ENCODE measurements at places on chromosomes 1 and 21. TPM values are rescaled to one million over a fixed set of nuclear protein-coding genes. Genes with fewer than 3 reads are reported as not detected.

Gene LYSMD1
- 7.1 TPM for total RNA-seq

Gene CRP
- total RNA-seq = not detected

Gene DISP1
- 1.7 TPM for total RNA-seq

Gene NBPF6
- not detected for total RNA-seq

Gene DLGAP3
- 0.21 TPM for total RNA-seq

Gene RNF186
- total RNA-seq = not detected

Gene PLA2G2C
- total RNA-seq = not detected

Gene SH3D21
- total RNA-seq = 1.9 TPM

Gene ALDH4A1
- 14.4 TPM for total RNA-seq

Gene USH2A
- under 0.01 TPM for total RNA-seq

Gene ZMYND12
- total RNA-seq = 0.39 TPM

Gene IL10
- not detected for total RNA-seq

Gene TIE1
- not detected for total RNA-seq

Gene PALMD
- total RNA-seq = 0.19 TPM

Gene RAP1GAP
- 10.1 TPM for total RNA-seq

Gene PLEKHA6
- 41.4 TPM for total RNA-seq

Gene RAB7B
- total RNA-seq = 0.56 TPM

Gene CD53
- total RNA-seq = not detected

Gene FAM43B
- total RNA-seq = 4.3 TPM

Gene ERVH48-1
- total RNA-seq = 0.04 TPM

Gene KRTAP19-3
- total RNA-seq = not detected
